Ecto neural progenitor cell (in vitro differentiated cells): ENCODE measurements at places on chromosomes 7 and 10.
A peak's percentile ranks its signal among the peaks of the same experiment; 100 is the strongest.

- peak; percentile 33 for DNase-seq
These were observed 229.1 kb upstream of the GRB10 start for GRCh38 chr7:51011710-51012350.

DNA sequence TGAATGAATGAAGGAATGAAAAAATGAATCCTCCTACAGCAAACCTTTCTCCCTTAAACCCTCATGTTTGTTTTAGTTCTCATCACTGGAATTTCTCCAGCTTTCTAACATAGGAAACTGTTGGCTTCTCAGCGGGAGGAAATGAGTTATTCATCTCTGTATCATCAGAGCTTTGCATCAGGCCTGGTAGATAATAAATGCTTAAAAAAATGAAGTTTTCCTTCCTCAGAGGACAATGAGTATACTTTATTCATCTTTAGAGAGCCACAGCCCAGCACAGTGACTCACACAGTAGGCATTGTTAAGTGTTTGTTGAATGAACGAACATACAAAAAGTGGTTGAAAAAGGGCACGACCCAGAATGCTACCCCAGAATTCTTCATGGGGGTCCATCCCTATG lies 62.6 kb downstream of the COL13A1 start:
- DNase-seq, result no peak

- no peak for DNase-seq
These were observed 24.2 kb upstream of the DDC start for GRCh38 chr7:50589364-50589763.

DNA sequence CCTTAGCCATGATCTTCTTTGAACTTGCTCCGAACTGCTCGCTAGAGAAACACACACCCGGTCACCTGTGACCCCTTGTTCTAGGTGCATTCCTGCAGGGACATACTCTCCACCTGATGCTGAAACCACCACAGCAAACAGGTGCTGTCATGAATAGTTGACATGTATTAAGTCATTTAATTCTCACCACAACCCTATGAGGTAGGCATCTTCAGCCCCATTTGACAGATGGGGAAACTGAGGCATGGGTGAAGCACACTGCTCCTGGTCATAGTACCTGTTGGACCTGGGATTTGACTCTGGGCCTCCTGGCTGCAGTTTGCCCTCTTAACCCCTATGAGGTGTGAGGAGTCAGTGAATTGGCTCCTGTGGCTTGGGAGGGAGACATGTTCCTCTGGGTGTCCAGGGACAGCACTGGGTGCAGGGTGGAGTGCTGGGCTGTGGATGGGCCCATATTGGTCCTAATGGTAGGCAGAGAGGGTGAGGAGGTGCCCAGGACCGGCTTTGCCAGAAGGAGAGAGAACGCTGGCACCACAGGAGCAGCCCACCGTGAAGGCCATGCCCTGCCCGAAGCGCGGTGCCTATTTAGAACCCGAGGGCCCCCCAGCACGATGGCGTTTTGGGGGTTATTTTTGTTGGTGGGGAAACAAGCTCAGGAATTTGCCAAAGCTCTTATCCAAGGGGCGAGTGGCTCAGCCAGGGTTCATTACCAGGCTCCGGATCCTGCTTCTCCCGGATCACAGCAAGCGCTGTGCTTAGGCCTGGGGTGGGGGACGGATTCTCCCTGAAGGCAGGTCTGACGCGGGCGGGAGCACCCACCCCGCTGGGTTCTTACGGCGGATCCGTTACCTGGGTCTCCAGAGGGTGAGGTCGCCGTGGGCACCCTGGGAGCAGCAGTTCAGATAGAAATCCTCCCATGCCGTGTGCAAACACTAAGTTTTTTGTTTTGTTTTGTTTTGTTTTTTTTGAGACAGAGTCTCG lies 52.3 kb downstream of the GLRX3 start:
- DNase-seq, result no peak

DNA sequence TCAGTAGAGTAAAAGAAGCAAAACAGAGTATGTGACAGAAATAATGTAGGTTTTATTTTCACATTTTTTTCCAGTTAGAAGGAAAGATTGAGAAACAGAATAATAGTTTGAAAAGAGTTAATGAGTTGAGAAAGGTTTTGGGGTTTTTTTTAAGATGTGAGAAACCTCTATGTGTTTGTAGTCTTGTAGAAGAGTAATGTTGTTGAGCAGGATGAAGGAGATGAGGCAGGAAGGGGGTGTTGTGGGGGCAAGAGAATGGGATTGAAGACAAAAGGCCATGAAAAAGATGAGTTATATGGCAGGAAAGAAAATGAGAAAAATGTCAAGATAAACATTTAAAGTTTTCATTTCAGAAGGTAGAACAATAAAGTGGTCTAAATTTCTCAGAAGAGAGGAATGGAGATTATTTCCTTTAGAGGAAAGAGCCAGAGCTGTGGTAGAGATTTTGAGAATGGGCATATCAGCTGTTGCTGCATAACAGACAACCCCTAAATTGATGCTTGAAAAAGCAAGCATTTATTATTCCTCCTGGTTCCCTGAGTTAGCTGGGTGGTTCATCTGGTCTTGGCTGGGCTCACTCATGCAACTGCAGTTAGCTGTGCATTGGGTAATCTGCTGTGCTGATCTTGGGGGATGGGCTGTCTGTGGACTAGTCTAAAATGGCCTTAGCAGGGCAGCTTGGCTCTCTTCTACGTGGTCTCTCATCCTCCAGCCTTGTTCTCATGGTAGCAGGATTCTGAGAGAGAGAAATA lies 27.1 kb downstream of the PCGF5 start:
- DNase-seq, result no peak

- no peak for DNase-seq
These were observed 78.6 kb upstream of the ADRB1 start for GRCh38 chr10:113965077-113965476.

DNA sequence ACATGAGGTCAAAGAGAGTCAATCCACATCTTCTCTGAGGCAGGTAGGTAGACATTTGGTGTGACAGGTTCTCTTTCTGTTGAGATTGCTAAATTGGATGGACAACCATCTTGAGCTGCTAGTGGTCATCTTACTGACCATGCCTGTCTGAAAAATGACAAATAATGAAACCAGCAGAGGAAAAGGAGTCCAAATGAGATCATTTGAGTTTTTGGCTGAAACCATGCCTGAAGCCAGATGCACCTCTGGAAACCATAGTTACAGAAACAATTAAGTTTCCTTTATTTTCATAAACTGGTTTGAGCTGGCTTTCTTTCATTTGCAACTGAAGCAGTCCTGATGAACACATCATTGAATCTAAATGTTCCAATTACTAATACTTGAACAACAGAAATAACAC lies 100.6 kb downstream of the ZNF438 start:
- no peak for DNase-seq

DNA sequence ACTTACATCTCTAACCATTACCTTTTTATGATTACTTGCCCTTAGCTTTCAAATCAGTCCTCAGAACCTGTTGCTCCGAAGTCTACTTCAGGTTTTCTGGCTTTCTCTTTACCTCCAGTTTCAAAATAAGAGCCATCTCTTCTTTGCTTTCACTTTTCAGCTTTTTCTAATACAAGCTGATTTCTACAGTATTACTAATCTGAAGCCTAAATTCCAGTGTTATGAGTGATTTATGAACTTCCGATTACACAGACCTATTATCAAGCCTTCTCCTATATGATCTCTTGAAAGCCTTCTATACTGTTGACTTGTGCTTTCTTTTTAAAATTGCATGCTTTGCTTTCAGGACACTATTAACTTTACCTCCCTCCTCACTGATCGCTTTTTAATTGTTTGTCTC lies 1307.8 kb upstream of the CELF2 start:
- DNase-seq, result no peak

DNA sequence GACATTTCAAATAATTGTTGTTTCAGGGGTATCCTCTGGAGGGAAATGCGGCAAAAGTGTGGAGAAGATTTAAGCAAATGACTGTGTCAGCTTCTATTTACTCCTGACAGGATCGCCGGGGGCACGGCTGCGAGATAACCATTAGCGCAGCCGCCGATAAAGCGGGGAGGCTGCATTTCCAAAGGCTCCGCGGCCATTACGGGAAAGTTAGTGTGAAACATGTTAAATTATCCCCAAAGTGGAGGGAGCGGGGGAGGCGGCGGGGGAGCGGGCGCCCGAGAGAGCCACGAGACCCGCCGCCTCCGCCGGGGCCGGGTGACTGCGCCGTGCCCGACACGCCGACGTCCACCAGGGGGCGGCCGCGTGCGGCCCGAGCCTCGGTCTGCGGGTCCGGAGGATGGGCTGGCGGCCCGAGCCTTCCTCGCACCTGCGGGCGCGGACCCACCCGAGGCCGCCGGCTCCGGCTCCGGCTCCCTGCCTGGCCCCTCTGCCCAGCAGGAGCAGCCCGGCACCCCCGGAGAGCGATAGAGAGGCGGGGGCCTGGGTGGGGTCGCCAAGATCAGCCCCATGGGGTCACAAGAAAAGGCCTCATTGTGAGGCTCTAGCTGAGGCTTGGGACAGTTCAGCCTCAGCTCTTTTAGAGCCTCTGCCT lies 74.4 kb upstream of the PAX2 start:
- DNase-seq, result peak; percentile 80

GRCh38 chr10:30591249-30591670 lies 38.3 kb downstream of the LYZL2 start:
- peak; percentile 56 for DNase-seq

DNA sequence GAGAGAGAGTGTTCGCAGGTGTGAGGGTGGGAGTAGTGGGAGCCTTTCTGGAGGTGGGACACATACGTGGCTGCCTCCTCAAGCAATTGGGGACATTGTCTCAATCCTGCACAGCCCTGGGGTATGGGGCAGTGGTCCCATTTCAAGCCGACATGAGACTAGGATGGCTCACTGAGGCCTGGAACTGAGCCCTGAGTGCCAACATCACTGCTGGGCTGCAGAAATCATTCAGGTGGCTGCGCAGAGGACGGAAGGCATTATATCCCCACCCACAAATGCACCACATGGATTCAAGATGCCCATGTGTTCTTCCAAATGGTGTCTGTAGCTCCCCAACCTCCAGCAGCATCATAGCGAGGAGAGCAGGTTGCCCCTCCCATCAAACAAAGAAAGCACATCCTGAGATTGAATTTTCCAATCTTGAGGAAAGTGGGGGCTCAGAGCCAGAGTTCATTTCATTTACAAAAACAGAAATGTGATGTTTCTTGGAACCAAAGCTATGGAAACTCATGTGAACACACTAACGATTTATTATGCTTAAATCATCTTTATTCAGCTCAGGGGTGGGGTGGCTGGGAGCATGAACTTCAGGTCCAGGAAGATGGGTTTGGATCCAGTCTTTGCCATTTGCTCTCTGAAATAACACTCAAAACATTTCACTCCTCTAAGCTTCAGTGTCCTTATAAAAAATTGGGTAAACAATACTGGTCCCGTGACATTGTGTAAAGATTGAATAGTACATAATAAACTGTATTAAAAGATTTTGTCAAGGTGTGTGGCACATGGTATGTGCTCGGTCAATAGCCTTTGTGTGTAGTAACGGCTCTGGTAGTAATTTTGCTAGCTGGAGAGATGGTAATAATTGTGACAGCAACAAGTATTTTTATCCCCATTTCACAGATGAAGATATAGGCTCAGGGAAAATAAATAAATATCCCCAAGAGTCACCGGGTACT lies 4.6 kb downstream of the SFTPA2 start:
- no peak for DNase-seq

- peak; percentile 93 for DNase-seq
These were observed 9.0 kb upstream of the ADCYAP1R1 start for GRCh38 chr7:31043051-31043471.

DNA sequence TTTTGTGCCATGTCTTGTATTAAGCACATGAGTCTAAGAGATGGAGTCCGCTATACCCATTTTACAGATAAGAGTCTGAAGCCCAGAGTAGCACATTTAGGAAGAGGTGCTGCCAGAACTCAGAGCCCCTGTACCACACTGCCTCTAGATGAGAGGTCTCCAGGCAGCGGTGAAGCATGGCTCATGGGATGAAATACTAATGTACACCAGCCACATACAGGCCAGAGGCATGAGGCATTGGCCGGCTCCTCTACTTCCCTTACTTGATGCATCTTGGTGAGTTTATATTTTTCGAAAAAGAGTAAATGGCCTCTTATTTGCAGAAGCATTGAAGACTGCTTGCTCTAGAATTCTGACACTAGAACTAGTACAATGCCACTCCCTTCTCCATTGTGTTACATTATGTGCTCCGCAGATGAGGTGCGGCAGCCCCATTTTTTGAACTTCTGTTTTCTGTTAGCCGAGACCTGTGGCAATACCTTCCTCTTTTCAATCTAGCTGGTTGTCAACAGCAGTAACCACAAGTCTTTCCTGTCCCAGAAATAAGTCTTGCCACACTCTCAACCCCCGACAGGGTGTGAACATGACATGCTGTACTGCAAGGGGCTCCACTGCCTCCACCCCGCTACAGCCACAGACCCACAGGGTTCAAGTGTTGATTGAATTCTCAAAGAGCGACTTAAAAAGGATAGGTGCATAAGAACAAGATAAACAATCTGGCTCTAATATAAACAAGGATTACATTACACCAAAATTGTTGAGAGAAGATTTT lies 145.3 kb downstream of the CELF2 start:
- DNase-seq, result no peak

GRCh38 chr10:80477813-80478212 lies 23.7 kb downstream of the TSPAN14 start:
- no peak for DNase-seq

- DNase-seq, result no peak
These were observed 7.1 kb downstream of the KIF5B start for GRCh38 chr10:32049113-32049512.

DNA sequence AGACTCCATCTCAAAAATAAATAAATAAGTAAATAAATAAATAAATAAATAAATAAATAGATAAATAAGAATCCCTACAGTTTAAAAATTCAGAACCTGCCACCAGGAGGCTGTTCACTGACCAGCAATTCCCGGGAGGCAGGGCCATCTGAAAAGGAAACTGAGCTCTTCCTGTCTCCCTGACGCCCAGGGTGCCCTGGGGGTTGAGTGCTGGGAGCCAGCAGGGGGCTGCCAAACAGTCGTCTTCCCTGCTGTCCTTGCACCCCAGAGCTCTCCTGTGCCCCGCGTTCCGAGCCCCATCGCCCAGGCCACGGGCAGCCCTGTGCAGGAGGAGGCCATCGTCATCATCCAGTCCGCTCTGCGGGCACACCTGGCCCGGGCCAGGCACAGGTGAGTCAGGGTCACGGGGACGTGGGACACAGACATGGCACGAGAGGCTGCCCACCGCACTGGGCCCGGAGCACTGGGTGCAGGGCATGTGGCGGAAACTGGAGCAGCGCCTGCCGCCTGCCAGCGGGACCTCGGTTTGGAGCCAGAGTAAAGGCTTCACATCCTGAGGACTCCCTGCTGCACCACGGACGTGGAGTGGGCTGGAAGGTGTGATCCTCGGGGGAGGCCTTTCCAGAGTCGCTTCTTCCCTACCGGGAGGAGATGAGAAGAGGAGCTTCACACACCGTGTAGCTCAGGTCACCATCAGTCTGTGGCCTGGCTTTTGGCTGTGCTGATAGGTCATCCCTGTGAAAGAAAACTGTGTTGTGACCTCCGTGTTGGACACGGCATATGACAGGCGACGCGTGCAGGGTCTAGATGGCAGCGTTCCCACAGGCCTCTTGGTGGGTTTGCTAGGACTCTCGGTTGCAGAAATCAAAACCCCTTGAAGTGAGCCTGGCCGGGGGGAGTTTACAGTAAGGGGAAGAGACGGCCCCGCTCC lies 25.9 kb upstream of the TTYH3 start:
- no peak for DNase-seq

GRCh38 chr10:72353028-72353964 lies 1.4 kb downstream of the DNAJB12 start:
- DNase-seq, result no peak
